Renal cortical epithelial cell (primary cell): ENCODE measurements at places on chromosomes 16 and 17.

- DNase-seq, result no peak
Observed at GRCh38 chr16:57908409-57908987, 62.4 kb downstream of the CNGB1 start.

- no peak for DNase-seq
Observed at GRCh38 chr17:34652021-34652555, 72.7 kb downstream of the TMEM132E start.

- DNase-seq, result no peak
Observed at GRCh38 chr17:18191967-18192366, 8.3 kb downstream of the ALKBH5 start.

- peak; percentile 16 for DNase-seq
Observed at GRCh38 chr17:32697728-32698625, 178.9 kb downstream of the MYO1D start.
